ENCODE measurements at places on chromosomes 3 and 15. TPM values are rescaled to one million over a fixed set of nuclear protein-coding genes. Genes with fewer than 3 reads are reported as not detected.

POLQ gene
- 14.7 TPM for total RNA-seq

OR4M2 gene
- total RNA-seq, result not detected

CCDC13 gene
- 0.45 TPM for total RNA-seq

TLR9 gene
- not detected for total RNA-seq

- DNase-seq, result no peak
Observed at GRCh38 chr3:138747225-138747624, 87.5 kb downstream of the PIK3CB start.

DNA sequence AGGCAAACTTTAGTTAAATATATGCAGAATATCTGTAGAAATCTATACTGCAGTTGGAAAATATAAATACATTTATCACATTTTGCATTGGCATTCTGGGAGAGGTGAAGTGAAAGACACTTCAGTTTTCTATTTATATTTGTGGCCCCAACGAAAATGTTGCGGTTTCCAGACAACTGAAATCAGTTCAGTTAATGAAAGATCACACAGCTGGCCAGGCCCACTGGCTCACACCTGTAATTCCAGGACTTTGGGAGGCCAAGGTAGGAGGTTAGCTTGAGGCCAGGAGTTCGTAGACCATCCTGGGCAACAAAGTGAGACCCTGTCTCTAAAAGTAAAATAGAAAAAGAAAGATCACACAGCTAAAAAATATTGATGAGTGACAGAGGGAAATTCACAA lies 11.9 kb upstream of the CLASP2 start:
- DNase-seq, result no peak

DNA sequence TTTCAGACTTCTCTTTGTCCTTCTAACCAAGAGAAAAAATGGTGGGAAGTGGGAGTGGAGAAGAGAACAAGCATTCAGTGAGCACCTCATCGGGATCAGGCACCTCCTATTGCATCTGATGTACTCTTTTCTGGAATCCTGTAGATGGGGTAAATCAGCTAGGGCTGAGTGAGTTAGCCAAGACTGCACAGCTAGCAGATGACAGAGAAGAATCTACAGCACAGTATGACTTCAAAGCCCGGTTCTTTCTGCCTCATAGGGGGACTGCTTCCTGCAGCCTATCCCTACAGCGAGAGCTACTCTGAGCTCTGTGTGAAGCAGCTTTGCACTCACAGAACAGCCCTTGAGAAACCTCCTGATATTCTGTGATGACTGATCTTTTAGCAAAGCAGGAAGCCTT lies 275.2 kb upstream of the MEIS2 start:
- peak; percentile 8 for DNase-seq

DNA sequence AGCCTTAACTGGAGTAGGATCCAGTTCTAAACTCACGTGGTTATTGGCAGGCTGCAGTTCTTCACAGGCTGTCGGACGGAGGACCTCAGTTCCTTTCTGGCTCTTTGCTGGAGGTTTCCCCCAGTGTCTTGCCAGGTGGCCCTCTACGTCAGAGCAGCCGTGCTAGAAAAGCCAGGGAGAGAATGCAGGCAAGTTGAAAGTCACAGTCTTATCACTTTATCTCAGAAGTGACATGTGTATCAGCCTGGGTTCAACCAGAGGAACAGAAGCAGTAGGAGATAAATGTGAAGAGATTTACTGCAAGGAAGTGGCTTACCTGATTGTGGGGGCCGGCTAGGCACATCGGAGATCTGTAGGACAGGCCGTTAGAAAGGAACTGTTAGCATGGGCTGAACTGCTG lies 125.3 kb upstream of the BNIP2 start:
- DNase-seq, result no peak

- no peak for DNase-seq
Observed at GRCh38 chr3:186869253-186870100, 27.0 kb downstream of the ADIPOQ start.

- DNase-seq, result peak; percentile 20
Observed at GRCh38 chr3:38636464-38636863, 13.0 kb downstream of the SCN5A start.

GRCh38 chr15:75530169-75530568 lies 48.9 kb downstream of the PTPN9 start:
- no peak for DNase-seq

All from GM23338 (cell line).